ENCODE measurements at places on chromosomes 11 and 22.

DNA sequence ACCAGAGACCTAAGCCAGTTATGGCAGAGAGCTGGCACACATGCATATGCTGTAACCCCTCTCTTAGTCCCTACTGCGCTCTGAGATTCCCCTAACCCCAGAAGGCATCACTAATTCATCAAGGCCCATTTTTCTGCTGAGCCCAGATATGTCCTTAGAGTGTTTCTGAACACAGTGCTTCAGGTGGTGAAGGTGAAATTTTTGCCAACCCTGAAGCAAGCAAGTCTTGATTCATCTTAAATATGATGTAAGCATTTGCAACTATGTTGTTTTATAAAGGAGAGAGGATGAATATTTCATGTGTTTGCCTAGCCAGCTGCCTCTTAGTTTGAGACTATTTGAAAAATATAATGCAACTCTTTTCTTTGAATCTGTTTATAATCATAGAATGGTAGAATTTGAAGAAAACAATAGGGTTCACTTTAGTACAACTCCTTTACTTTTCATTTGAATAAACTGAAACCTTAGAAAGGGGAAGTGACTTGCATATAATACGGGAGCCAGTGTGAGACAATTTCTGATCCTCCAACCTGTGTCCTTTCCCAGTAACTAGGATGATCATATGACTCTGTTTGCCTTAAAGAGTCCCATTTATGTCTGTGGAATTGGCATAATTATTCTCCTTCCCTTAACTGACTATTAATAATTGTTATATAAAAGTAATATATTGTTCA lies 194.3 kb upstream of the MTNR1B start:
- no peak for DNase-seq

GRCh38 chr22:39254789-39255298 lies 10.1 kb upstream of the PDGFB start:
- no peak for DNase-seq

DNA sequence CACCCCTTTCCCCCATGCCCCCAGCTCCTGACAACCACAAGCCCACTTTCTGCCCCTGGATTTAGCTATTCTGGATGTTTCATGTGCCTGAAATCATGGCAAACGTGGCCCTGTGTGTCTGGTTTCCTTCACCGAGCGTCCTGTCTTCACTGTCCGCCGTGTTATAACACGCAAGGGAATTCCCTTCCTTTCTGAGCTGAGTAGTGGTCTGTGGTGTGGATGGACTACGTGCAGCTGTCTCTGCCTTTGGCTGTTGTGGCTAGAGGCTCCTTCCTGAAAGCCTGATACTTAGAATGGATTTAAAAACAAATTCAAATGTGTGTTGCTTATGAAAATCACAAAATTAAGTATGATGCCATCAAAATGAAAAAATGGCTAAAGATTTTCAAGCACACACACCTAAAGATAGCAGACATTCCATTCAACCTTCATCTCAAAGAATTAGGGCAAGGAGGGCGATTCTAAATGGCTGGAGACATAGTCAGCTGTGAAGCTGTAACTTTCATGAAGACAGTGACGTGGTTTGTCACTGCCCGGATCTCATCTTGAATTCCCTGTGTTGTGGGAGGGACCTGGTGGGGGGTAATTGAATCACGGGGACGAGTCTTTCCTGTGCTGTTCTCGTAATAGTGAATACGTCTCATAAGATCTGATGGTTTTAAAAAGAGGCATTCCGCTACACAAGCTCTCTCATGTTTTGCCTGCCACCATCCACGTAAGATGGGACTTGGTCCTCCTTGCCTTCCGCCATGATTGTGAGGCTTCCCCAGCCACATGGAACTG lies 30.5 kb downstream of the KCNQ1 start:
- DNase-seq, result no peak

DNA sequence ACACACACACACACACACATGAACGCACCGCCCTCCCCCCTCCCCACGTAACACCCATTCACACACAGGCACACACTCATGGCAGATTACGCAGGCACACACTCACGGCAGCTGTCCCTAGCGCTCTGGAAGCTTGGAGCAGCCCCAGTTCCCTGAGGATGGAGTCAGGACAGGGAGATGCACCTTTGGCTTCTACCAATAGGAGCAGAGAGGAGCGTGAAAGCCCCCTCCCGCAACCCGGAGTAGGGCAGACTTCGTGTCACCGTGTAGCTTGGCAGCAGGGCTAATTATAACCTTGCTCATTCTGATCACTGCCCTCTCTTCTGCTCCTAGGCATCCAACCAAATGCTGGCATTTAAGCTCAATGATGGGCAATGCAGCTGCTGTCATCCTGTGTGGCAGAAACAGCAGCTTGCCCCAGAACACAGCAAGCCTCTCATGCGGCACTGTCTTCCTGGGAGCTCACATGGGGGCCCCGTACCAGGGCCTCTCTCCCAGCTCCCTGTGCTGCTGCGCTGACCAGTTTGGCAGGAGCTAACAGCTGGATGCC lies 31.9 kb downstream of the ANKK1 start:
- no peak for DNase-seq

GRCh38 chr22:49152127-49152938 lies 675.3 kb downstream of the BRD1 start:
- no peak for DNase-seq

- no peak for DNase-seq
These were observed 1.5 kb upstream of the SIPA1 start for GRCh38 chr11:65636108-65637031.

- no peak for DNase-seq
These were observed 29.8 kb downstream of the KCNE3 start for GRCh38 chr11:74437441-74438042.

- no peak for DNase-seq
These were observed 26.9 kb upstream of the TP53I11 start for GRCh38 chr11:44977493-44977984.

- no peak for DNase-seq
These were observed 16.4 kb downstream of the LMO1 start for GRCh38 chr11:8247312-8247711.

DNA sequence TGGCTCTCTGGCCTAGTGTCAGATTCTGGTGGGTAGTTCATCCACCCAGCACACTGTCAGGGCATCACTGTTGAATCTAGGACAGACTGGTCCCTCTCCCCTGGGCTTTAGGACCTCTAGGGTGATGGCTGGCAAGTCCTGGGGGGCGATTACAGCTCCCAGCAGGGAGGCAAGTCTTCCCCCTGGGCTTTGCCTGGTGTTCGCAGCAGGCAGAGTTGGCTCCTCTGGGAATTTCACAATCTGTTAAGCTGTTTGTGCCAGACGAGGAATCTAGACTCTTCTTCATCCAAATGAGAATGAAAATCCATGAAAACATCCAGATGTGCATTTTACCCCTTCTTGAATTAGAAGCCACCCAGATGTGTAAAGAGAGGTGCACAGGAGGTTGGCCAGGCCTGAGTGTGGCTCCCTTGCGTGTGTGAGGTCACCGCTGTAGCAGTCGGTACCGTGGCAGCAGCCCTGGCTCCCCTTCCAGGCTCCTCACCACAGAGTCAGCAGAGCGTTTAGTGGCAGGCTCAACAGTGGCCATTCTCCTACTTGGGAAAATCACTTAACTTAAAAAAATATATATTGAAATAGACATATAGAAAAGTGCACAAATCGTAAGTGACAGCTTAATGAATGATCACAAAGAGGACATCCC lies 99.9 kb upstream of the TBCEL start:
- DNase-seq, result no peak

- DNase-seq, result no peak
These were observed 103.7 kb downstream of the VPREB1 start for GRCh38 chr22:22348127-22348814.
